ENCODE measurements at places on chromosomes 12 and 14. TPM values are rescaled to one million over a fixed set of nuclear protein-coding genes. Genes with fewer than 3 reads are reported as not detected.

DNA sequence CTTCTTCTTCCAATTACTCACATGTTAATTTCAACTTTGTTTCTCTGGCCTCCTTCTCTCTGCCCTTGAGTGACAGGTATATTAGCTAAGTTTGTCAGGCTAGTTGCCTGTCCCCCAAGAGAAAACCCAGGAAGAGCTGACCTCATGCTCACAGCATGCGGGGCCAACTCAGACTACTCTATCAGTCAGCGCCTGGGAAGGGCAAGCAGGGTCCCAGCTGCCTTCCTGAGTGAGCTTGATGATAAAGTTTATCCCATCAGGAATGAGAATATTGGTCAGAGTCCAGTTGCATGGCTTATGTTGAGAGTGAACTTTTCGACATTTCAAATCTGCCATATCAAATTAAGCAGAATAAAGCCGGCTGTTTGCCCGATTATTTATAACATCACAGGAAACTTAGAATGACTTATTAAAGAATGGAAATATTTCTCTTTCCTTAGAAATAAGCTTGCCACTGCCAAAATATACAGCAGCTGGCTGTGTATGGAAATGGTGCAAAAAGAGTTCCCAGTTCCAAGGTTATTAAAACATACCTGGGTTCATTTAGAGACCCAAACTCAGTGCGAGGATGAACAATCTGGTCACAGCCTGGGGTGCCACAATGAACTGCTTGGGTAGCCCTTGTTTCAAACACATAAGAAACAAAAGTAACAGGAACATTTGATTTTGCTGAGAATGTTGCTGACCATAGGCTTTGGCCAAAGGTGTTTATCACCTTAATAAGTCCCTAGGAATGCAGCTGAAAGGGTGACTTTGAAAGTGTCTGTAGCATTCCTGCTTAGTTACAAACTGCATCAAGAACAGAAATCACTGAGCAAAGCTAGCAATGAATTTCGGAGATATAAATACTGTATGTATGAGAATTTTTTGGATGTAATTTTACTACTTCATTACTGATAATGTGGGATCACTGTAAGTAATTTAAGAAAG lies 1553.8 kb upstream of the FLRT2 start:
- no peak for DNase-seq
- H3K27ac ChIP-seq, result no peak overlapping the region
- H3K4me1 ChIP-seq, result peaks cover 39% of the 10 kb centered on the region
- H3K36me3 ChIP-seq, result no peaks in the 10 kb centered on the region
- no peaks in the 10 kb centered on the region for H3K27me3 ChIP-seq

Gene LRRIQ1
- total RNA-seq, result not detected

DNA sequence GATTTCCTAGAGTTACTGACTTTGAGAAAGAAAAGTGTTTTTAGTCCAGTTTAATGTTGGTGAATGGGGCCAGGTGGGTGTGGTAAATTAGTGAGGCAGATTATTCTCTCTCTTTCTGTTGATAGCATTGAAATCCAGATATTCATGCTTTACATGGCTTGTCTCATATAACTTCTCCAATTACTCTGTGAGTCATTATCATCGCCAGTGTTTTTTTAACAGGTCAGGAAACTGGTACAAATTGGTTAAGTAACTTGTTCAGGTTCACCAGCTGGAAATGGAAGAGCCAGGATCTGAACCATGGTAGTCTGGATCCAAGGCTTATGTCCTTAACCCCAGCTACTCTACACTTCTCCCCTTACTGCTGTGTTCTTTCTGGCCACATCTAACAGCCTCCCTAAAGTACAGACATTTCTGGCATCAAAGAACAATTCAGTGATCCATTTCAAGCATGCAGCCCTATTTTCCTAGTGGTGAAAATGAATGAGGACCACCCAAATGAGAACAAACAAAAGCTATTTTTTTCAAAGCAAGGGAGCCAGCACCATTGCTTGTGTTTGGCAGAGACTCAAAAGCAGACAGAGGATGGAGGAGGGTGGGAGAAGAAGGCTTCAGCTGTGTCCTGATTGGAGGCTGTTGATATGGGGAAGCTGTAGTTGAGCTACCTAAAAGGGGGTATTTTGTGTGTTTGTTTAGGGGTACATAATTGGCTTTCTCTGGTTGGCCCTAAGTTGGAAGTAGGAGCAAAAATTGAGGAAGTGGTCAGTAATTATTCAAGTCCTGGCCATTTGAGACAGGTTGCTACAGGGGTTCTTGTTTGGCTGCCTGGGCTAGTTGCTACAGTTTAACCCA lies 1.7 kb downstream of the IRAK3 start:
- DNase-seq, result no peak
- H3K27me3 ChIP-seq, result no peaks in the 10 kb centered on the region
- no peaks in the 10 kb centered on the region for H3K36me3 ChIP-seq
- H3K27ac ChIP-seq, result no peak overlapping the region

Gene MGP
- not detected for total RNA-seq

- H3K27me3 ChIP-seq, result no peaks in the 10 kb centered on the region
- H3K4me3 ChIP-seq, result no peak overlapping the region
- no peaks in the 10 kb centered on the region for H3K4me1 ChIP-seq
- H3K27ac ChIP-seq, result no peak overlapping the region
- DNase-seq, result no peak
These were observed 171.8 kb upstream of the CPNE8 start for GRCh38 chr12:39077226-39077625.

- peak overlapping the region; percentile 89 for H3K27ac ChIP-seq
- H3K36me3 ChIP-seq, result no peaks in the 10 kb centered on the region
- DNase-seq, result no peak
These were observed 855 bp downstream of the MNAT1 start for GRCh38 chr14:60735416-60735815.

DNA sequence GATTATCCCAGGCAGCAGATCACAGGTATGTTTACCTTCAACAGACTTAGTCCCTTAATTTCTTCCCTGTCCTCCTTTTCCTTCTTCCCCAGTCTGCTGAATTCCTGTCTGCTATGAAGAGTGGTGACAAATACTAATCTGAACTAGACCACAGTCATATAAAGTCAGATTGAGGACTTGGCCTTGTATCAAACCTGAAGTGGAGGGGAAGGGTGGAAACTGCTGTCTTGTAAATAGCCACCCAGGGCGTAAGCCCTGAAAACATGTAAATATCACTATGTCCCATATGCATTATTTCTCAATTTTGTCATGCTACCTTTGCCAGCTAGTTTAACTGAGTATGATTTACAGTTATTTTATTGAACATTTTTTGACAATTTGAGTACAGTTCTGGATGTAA lies 368.0 kb downstream of the CCDC91 start:
- H3K27ac ChIP-seq, result no peak overlapping the region
- H3K4me1 ChIP-seq, result no peaks in the 10 kb centered on the region
- no peak for DNase-seq
- H3K4me3 ChIP-seq, result no peak overlapping the region

DNA sequence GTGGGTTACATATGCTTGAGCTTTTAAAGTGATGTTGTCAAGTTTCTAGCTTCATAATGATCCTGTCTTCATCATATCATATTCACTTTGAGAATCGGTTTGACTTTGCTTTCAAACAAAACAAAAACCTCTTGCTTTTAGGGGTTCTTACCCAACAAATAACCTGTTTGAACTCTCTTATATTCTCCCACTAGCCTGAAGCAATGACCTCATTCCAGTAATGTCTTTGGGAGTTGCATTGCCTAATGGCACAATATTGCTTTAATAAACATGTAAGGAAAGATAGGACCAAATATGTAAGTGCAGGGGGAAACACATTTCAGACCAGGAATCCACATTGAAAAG lies 27.7 kb downstream of the WBP11 start:
- peaks cover 30% of the 10 kb centered on the region for H3K4me1 ChIP-seq
- H3K27ac ChIP-seq, result peak overlapping the region; percentile 97
- H3K27me3 ChIP-seq, result no peaks in the 10 kb centered on the region
- no peaks in the 10 kb centered on the region for H3K36me3 ChIP-seq
- DNase-seq, result no peak

Data from Caco-2 (cell line).